ENCODE measurements at places on chromosomes 7 and 10.
A peak's percentile ranks its signal among the peaks of the same experiment; 100 is the strongest.

GRCh38 chr10:26773633-26774032 lies 76.1 kb downstream of the PDSS1 start:
- DNase-seq: no peak

DNA sequence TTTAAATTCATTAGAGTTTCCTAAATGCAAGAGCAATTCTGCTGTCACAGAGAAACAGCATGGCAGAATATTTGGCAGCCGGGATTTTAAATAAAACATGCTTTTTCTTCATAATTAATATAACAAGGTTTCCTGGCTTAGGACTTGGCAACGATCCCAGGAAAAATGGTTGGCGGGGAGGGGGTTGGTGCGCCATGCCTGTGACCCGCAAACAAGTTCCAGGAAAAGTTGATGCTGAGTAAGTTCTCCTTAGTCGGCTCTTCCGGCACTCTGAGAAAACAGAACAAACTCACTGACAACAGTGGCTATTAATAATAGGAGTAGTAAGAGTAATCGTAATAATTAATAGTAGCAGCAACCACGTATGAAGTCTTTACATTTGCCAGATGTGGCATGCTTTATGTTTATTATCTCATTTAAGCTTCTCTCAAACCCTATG lies 4.6 kb downstream of the HABP2 start:
- DNase-seq: no peak

- DNase-seq: peak; percentile 56
These were observed 33.8 kb upstream of the RBM20 start for GRCh38 chr10:110610308-110610774.

DNA sequence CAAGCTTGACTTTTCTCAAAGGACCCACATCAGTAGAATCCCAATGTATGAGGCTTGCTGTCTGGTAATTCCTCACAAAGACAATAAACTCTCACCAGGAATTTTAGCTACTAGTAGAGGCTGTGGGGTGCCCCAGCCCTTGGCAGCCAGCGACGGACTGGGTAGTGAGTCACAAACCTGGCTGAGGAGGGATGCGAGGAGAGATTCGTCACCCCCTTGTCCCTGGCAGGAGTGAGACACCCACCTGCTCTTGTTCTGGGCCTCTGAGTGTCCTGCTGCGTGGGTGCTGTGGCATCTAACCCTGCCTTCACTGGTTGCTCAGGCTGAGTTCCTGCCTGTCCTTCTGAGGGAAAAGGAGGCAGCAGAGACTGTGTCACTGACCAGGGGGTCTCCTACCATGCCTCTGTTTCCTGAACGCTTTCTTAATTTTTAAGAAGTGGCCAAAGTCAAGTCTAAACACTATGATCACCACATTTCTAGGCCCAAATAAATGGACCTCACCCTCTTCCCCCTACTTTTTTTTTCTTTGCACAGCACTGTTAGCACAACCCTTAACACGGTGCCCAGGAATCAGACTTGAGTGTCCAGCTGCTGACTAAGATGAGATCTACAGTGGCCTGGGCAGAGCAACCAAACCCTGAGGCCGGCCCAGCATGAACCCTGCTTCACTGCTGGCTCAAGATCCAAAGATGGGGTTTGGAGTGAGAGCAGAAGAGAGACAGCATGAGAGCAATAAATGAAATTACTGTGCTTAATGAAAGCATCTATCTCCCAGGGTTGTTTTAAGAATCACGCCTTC lies 146.4 kb downstream of the ANLN start:
- DNase-seq: no peak

GRCh38 chr10:73815719-73816030 lies 4.3 kb upstream of the NDST2 start:
- no peak for DNase-seq

DNA sequence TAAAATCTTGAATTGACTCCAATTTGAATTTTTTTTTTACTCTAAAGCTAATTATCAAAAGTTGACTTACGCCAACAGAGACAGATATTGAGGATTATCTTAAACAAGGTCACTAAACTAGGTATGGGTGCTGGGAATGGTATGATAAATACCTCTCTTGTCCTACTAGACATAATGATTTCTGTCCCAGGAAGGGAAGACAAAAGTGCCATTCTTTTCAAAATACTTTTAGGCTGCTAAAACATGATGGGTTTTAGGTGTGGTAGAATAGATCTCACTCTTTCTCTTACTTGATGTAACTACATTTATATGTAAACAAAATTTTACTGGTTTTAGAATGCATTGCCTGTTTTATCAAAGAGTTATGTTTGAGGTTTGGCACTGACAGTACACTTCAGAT lies 15.1 kb downstream of the TMEM60 start:
- DNase-seq: no peak

DNA sequence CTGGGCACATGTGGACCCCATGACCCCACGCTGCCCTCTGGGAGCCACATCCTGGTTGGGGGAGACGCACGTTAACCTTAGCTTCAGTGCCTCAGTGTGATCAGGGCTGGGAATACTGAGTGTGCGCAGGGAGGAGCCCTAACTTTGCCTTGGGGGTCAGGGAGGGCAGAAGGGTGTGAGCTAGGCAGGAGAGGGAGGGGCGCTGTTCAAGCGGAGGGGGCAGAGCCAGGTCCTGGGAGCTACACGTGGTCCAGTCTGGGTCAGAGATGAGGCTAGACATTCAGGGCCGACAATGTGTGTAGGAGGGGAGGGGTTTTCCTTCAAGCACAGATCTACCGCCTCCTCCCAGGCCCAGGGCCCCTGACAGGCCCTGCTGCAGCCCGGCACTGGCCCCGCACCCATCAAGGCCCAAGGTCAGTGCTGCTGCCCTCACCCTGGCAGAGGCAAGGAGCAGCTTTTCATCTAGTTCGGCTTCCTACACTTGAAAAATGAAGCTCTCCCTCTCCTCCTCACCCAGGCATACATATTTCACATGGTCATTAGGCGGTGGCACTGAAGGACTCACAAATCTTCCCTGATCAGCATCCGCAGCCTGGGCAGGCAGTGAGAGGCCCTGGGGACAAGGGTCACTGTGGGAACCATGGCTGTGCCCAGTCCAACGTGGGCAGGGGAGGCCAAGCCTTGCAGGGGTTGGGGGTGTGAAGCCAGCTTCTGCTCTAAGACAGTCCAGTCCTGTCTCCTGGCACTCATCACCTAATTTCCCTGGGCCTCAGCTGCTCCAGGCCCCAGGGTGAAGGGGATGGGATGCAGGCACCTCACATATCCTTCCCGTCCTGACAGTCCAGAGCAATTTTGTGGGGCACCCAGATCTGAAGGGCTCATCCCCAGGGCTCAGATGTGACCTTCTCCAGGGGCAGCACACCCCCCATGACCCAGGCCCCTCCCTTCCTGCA lies 47.3 kb downstream of the C10orf105 start:
- no peak for DNase-seq

GRCh38 chr7:33109758-33110238 lies 594 bp upstream of the RP9 start:
- no peak for DNase-seq

DNA sequence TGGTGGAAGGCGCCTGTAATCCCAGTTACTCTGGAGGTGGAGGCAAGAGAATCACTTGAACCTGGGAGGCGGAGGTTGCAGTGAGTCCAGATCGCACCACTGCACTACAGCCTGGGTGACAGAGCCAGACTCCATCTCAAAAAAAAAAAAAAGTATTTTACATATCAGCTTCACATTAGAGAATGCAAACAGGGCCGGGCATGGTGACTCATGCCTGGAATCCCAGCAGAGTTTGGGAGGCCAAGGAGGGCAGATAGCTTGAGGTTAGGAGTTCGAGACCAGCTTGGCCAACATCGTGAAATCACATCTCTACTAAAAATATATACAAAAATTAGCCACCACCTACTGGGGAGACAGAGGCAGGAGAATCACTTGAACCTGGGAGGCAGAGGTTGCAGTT lies 31.6 kb downstream of the USP54 start:
- DNase-seq: no peak

DNA sequence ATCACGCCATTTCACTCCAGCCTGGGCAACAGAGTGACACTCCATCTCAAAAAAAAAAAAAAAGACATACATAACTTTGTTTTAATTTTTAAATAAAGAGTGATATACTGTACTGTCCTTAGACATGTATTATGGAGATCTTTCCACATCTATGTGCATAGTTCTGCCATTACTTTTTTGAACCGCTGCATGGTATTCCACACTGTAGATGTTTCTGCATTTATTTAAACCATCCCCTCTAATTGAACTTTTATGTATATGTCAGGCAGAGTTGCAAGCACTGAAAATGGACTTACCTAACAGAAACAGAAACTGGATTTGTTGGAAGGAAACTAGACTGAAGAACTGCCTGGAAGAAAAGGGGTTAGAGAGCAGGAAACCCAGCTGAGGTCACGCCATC lies 8.5 kb upstream of the ARHGAP19 start:
- no peak for DNase-seq

DNA sequence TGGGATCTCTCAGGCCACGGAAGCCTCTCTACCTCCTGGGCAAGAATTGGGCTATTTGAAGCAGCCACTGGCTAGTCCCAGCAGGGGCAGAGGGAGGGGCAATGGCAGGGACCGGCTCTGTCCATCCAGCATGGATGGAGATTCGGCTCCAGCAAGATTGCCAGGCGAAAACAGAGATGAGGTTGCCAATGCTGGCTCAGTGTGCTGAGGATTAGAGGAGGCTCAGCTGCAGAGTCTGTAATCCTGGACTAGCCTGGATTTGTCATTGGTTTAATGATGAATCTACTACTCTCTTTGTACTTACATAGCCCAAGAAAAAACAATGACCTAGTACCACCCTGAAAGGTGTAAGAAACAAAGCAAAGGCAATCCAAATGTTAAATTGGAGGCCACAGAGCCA lies 112.2 kb upstream of the PDCD4 start:
- DNase-seq: no peak

DNA sequence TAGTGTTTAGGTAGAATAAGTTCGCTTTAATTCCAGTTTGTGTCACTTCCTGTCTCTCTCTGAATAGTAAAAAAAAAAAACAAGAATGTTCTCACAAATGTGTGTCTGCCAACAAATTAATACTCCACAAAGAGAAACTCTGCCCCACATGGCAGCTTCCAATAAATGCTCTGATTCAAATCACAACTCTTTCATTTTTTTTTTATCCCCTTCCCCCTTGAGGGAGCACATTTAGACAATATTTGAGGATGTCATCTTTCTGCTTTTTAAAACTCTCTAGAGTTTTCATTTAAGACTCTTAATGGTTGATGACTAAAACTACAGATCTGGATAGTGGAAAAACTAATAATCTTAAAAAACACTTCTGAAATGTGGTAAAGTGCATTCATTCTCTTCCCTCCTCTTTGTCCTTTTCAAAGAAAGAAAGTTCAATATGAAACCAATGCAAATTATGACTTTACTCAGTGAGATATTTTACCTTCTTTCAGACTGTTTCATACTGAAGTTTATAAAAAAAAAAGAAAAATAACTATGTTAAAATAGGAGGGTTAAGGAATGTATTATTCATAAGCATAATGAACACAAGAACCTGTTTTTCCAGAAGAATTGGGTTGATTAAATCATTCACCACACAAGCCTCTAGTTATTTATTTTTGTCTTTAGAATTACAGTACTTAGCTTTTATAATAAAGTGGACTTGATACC lies 42.3 kb downstream of the ARID5B start:
- peak; percentile 46 for DNase-seq
